ENCODE measurements at places on chromosomes 11 and 22.
A peak's percentile ranks its signal among the peaks of the same experiment; 100 is the strongest.

GRCh38 chr11:68531129-68531693 is 70.7 kb downstream of the PPP6R3 start:
- no peak for DNase-seq

DNA sequence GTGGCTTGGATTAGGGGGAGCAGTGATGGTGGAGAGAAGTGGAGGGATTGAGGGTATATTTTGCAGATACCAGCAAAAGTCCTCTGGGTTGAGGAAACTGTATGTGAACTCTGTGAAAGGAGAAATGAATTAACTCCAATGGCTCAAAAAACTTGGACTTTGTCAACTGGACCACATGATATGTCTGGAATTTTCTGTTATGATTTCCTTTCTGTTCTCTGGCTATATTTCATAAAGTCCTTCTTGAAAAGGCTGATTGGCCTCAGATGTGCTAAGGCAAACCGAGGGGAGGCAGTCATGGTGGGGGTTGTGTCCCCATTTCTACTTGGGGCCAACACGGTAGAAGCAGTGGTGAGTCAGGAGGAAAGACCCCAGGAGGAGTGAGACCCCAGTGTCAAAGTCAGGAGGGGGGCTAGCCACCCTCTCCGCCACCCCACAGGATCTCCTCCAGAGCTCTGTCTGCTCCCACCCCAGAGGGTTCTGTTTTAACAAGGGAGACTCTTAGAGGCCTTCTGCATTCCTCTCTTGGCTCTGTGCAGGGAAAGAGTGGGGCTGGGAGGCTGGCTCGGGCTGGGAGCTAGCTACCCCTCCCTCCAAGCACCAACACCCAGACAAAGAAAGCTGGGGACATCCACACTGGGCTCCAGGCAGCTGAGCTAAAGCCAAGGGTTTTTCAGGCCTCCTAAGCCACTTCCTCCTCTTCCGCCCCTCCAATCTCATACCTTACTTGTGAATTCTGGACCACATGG is 13.8 kb downstream of the CHRDL2 start:
- DNase-seq = no peak

DNA sequence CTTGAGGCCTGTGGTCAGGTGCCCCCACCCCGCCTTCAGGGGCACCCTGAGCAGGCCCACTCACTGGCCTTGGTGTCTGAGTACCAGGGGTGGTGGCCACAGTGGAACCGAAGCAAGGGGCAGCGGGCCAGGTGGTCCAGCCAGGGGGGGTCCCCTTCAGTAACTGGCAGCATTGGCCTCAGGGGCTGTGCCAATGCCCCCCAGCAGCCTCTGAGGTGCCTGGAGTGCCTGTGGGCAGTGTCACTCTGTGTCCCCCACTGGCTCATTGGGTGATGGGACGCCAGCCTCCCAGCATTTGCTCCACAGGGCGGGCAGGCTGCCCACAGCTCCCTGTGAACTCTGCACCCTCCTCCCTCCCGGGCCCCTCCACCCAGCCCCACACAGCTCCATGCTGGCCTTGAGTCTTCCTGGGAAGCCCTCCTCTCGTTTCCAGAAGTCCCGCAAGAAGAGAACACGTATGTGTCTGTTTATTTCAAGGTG is 29.5 kb upstream of the CARS1 start:
- DNase-seq = no peak

- no peak for DNase-seq
Measured at GRCh38 chr11:75200051-75200450, 40.5 kb upstream of the TPBGL start.

DNA sequence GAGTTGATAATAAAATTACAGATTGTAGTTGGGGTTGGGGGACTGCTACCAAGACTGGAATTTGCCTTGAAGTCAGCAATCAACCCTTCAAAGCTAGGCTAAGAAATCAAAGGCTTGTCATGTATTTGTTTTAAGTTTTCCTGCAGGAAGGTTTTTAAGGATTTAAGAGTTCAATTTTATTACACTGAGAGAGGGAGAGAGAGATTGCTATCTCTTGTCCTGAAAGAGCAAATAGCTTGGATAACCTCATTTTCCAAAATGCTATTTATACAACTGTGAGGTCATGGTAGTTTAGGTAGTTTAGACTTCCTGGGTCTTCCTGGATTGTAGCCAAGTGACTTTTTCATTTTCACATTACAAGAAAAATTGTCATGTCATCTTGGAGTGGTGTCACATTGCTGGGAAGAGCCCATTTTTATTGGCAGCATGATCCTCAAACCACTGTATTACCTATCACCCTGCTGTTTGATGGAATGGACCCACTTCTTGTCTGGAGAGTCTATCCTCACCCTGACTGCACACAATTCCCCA is 10.1 kb upstream of the PRSS23 start:
- no peak for DNase-seq

DNA sequence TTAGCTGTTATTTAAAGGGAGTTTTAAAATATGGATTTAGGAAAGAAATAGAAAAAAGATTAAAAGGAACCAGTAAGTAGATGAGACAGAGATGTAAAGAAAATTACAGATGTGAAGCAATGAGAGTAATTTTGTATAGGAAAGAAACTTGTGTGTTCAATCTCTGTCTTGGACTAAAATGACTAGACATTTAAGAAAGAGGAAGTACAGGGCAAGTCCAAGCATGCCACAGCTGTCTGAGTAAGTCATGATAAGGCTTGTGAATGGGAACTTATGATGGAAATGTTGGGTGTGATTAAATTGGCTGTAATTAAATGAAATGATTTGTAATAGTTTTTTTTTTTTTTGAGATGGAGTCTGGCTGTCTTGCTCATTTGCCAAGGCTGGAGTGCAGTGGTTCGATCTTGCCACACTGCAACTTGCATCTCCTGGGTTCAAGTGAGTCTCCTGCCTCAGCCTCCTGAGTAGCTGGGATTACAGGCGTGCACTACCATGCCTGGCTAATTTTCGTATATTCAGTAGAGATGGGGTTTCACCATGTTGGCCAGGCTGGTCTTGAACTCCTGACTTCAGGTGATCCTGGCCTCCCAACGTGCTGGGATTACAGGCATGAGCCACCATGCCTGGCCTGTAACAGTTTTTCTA is 5.9 kb upstream of the ACY3 start:
- DNase-seq = peak; percentile 39

DNA sequence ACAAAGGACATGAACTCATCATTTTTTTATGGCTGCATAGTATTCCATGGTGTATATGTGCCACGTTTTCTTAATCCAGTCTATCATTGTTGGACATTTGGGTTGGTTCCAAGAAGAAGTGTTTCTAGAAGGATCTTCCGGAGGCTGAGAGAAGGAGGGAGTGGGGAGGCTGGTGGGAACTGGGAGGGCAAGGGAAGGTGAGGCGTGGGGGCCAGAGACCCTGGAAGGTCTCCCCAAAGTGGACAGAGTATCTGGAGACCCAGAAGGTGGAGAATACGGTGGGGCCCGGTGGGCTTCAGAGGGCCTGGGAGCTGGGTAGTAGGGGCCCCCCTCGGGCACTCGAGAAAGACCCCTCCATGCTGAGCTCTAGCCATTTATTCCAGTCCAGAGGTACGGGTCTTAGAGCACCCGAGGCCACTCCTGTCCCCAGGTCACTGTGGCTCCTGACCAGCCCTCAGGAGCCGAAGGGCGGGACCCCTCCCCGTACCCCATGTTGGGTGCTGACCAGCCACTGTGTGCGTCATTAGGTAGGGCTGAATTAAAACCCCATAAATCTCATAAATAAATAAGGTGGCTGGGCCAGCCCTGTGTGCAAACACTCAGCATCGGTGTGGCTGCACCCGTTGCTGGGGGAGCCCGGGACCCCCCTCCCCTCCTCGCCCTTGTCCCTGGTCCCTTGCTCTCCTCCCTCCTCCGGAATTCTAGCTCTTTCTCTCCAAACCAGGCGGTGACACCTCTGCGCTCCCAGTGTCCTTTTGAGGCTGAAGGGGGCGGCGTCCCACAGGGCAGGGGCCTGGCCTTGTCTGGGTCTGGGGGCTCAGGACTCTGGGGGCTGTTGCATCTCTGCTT is 38.8 kb upstream of the MUC5AC start:
- DNase-seq = no peak

GRCh38 chr22:46863794-46864193 is 101.3 kb downstream of the TBC1D22A start:
- DNase-seq = no peak

GRCh38 chr11:107682171-107682570 is 29.7 kb downstream of the SLN start:
- DNase-seq = no peak

- DNase-seq = peak; percentile 18
Measured at GRCh38 chr11:108220721-108221336, 1.6 kb downstream of the NPAT start.

DNA sequence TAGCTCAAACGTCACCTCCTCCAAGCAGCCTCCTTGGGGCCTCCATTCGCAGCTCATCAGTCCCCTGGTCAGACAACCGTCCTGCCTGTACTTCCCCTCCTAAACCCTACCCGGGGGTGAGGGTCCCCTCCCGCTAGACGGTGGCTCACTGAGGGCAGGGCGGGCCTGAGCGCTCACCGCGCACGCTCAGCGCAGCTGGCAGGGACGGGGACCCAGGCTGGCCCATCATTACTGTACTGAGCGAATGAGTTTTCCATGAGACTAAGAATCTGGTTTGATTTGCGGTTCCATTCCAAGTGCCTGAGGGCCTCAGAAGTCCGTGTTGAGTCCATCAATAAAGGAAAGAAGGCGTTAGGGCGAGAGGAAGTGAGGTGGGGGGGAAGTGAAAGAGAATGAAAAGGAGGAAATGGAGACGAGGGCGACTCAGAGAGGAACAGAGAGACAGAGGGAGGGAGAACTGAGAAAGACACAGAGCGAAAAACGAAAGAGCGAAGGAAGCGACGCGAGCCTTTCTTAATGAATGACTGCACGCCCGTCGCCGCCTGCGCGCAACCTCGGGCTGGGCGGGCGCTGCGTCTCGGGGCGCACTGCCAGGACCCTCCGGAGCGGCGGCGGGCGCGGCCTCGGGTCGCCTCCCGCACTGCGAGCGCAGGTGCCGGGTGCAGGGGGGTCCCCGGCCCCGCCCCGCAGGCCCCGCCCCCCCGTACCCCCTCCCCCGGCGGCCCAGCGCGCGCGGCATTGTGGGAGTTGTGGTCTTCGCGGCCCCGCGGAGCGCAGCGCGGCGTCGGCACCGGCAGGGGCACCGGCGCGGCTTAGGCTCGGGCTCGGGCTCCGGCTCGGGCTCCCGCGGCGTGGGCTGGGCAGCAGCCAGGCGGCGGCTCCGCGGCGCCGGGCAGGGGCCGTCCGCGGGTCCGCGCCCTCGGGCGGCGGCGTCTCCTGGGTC is at the start of gene ASPHD2:
TSS of gene ASPHD2 (plus strand) at position 746 of the 943 bp plus-strand sequence. CDS start 4,356 bp downstream, outside the sequence.
- DNase-seq = peak; percentile 39

DNA sequence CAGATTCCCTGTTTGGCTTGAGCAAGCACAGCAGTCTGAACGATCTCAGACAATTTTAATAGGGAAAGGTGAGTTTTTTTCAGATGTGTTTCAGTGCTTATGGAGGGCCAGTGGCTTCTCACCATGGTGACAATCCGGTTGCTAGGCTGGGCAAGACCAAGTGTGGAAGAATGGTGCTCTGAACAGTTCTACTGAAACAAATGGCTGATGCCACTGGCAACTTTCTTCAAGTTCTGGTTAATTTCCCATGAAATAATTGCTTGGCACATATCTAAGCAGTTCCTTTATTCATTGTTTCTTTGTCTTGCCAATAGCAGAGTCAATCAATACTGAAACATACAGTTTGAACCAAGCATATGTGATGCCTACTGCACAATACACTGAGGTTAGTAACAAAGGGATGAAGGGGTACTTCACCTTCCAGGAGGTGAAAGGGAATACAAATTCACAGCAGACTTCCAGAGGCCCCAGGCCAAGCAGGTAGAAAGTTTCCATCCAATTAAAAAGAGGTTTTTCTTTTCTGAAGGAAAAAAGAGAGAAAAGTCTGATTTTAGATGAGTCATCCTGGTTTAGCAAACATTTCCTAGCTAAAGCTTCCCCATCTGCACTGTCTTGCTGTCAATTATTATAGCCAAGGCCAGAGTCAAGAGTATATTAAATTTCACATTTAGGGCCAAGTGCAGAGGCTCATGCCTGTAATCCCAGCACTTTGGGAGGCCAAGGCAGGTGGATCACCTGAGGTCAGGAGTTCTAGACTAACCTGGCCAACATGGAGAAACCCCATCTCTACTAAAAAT is 21.2 kb upstream of the NDUFC2 start:
- DNase-seq = no peak

DNA sequence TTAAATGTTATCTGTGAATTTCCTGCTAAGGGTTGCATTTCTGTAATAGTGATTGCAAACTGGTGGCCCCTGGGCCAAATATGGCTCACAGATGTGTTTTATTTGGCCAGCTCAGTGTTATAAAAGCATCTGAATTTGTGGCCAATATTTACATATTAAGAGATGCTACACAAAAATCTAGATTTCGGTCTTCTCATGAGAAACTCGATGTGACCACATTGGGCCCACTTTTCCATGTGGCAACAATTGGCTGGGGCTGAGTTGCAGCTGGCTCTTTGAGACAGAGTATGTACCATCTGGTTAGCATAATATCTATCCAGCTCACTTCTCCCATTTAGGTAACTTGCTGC is 244.5 kb upstream of the POU2AF2 start:
- no peak for DNase-seq

DNA sequence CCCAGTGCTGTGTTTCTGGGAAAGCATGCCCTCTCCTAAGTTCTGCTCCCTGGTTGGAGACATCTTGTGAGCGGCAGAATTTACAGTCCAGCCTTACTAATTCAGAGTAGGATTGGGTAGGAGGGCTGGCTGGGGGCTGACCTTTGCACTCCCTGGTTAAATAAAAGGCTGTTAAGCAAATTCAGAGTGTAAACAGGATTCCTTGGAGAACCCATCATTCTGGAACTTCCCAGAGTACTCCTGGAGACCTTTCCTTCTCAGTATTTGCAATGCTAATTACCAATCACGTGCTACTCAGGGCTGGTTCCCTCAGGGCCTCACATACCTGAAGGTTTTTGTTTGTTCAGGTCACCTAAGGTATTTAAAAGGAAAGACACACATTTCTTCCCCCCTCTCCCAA is 340.2 kb downstream of the TBC1D22A start:
- no peak for DNase-seq

DNA sequence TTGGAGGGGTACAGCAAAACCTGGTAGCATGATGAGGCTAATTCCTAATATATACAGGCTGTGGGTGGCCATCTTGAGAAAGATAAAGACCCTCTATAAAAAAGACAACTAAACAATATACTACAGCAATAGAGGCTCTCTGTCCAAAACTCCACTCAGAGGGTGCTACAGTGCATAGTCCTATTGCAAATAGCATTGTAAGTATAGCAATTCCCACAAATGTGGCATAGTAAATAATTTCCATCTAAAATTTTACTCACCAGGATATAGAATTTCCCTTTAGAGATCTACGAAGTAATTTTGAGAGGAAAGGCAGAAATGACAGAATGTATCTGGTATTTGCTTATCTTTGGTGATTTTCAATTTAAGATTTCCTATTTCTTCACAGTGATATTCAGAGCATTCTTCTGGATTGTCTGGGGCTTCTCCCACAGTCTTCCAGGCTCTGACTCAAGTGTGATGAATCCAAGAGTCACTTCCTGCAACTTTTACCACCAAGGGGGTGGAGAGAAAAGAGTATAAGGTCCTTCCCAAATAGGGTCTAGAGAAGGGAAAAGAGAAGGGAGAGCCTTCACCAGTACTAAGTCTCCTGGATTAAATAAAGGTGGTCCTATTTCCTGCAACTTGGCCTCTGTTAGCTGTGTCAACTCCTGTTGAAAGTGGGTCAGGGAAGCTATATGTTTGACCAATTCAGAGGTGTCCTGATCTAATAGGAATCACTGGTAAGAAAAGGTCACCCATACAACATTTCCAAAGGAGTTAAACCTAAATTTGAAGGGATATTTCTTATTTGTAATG is 1054.7 kb upstream of the CNTN5 start:
- peak; percentile 55 for DNase-seq

Measured in MCF 10A (cell line).